ENCODE measurements at places on chromosomes 1 and 21.

GRCh38 chr1:40004857-40005256, 35.7 kb upstream of the CAP1 start:
- no peaks in the 10 kb centered on the region for H3K4me1 ChIP-seq
- no peak overlapping the region for H3K27ac ChIP-seq
- H3K36me3 ChIP-seq, result no peaks in the 10 kb centered on the region
- no peaks in the 10 kb centered on the region for H3K27me3 ChIP-seq
- DNase-seq, result no peak
- no peak overlapping the region for H3K4me3 ChIP-seq

DNA sequence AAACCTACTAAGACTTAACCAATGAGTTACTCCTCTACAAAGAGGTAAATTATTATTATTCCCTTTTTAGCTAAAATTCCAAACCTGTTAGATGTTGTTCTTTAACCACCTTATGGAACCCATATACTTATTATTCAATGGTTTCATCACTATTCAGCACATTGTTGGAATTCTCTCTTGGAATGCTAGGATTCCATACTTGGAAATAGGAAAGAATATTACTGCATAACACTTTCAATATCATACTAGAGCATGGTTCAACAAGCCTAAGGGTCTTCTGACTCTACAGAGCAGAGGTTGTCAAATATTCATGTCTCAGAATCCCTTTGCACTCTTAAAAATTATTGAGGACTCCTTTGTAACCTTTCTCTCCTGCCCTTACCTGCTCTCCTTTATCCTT, 69.4 kb downstream of the DEGS1 start:
- H3K27ac ChIP-seq, result peak overlapping the region; percentile 10
- H3K36me3 ChIP-seq, result peaks cover 34% of the 10 kb centered on the region
- no peaks in the 10 kb centered on the region for H3K27me3 ChIP-seq
- H3K4me3 ChIP-seq, result no peak overlapping the region

DNA sequence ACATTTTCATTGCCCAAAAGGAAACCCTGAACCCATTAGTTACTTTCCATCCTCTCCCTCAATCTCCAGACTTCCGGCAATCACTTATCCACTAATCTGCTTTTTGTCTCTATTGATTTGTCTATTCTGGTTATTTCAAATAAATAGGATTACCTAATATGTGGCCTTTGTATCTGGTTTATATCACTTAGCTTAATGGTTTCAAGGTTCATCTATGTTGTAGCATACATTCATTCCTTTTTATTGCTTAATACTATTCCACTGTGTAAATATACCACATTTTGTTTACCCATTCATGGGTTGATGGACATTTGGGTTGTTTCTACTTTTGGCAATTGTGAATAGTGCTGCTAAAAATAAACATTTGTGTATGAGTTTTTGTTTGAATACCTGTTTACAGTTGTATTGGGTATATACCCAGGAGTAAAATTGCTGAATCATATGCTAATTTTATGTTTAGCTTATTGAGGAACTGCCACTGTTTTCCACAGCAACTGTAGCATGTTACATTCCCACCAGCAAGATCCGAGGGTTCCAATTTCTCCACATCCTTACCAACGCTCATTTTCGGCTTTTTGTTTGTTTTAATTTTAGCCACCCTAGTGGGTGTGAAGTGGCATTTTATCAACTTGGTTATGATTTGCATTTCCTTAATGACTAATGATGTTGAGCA, 2.5 kb upstream of the SLC25A44 start:
- peaks cover 45% of the 10 kb centered on the region for H3K4me1 ChIP-seq
- H3K4me3 ChIP-seq, result no peak overlapping the region
- no peak for DNase-seq
- peak overlapping the region; percentile 46 for H3K27ac ChIP-seq
- no peaks in the 10 kb centered on the region for H3K36me3 ChIP-seq

DNA sequence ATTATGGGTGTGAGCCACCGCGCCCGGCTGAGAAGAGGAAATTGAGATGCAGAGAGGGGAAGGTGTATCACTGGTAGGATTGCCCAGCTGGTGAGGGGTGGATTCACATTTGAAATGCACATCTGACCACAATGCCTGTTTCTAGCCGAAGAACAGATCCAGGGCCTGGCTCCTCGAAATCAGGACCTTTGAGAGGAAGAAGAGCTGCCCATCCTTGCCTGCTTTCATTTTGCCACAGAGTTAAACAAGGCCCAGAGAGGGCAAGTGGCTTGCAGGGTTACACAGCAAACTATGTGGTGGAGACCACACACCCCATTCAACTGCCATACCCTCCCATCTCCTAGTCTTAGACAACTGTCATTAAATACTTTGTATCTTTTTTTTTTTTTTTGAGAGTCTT, 32.9 kb upstream of the TMEM61 start:
- H3K4me3 ChIP-seq, result no peak overlapping the region
- H3K36me3 ChIP-seq, result no peaks in the 10 kb centered on the region
- no peaks in the 10 kb centered on the region for H3K27me3 ChIP-seq
- H3K4me1 ChIP-seq, result peaks cover 7% of the 10 kb centered on the region
- DNase-seq, result no peak

DNA sequence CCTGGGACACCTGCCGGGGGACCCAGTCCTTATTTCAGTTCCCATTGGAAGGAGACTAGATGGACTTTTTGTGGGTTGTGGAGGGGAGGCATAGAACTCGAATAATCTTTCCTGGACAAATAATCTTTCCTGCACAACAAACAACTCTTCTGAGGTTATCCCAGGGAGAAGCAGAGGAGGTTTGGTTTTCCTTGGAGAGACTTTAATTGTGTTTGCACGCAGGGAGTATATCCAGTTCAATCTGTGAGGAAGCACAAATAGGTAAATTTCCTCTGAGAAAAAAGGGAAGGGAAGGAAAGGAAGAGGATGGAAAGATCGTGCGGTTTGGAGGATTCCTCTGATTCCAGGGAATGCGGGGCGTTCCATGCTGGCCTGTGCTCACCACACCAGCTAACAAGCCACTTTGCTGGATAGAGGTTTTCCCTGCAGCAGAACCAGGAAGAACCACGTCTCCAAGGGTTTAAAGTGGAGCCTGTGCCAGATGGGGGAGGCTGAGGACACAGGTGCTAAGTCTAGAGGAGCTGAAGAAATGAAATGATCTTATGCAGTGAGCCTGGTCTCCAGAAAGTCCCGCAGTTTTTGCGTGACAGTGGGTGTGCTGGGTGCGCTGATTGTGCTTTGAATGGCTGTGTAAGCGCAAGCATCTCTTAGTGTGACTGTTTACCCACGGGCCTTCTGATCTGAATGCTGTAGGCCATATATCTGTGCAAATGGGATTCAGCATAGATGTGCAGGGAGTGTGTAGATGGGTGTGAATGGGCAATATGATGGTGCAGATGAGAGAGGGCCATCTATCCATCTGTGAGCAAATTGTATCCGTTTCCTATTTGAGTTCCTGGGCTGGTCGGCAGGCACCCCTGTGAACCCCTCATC, 7.6 kb downstream of the PAX7 start:
- no peak for DNase-seq
- no peaks in the 10 kb centered on the region for H3K36me3 ChIP-seq
- peaks cover 98% of the 10 kb centered on the region for H3K27me3 ChIP-seq
- H3K4me3 ChIP-seq, result no peak overlapping the region

DNA sequence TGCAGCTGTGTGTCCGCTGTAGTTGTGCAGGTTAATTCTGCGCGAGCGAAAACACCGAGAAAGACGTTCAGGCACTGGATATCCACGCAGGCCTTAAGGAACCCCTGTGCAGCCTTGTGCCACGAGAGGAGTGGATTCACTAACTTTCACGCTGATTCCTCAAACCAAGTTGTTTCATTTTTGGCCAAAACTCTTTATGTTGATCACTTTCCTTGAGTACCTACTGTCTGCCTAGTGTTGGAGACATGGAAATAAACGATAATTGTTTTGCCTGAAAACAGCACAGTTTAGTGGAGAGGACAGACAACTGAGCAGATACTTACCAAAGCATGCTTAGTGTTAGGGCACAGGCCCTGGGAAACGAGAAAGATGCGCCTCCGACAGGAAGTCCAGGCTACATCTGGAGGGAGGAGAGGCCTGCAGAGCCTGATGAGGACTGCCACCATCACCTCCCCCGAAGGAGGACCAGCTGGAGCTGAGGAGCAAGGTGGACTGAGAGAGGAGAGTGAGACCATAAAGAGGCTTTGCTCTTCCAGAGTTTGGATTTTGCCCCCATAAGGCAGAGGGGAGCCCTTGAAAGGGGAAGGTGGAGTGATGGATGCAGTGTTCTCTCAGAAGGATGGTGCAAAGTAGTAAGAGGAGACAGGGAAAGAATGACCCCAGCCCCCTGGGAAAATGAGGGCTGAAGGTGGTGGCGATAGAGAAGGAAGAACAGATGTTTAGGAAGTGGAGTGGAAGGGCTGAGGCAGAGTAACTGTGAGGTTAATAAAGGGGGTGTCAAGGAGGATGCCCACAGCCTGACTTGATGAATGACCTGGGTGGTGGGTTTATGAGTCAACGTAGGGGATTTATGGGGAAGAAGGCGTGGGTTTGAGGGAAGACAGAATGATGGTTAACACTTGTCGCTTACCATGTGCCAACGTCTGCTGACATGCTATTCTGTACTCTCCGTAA, 956 bp upstream of the SCAF4 start:
- no peak for DNase-seq
- H3K4me3 ChIP-seq, result peak overlapping the region; percentile 97
- H3K27ac ChIP-seq, result peak overlapping the region; percentile 96
- no peaks in the 10 kb centered on the region for H3K36me3 ChIP-seq
- peaks cover 21% of the 10 kb centered on the region for H3K4me1 ChIP-seq
- H3K27me3 ChIP-seq, result no peaks in the 10 kb centered on the region

DNA sequence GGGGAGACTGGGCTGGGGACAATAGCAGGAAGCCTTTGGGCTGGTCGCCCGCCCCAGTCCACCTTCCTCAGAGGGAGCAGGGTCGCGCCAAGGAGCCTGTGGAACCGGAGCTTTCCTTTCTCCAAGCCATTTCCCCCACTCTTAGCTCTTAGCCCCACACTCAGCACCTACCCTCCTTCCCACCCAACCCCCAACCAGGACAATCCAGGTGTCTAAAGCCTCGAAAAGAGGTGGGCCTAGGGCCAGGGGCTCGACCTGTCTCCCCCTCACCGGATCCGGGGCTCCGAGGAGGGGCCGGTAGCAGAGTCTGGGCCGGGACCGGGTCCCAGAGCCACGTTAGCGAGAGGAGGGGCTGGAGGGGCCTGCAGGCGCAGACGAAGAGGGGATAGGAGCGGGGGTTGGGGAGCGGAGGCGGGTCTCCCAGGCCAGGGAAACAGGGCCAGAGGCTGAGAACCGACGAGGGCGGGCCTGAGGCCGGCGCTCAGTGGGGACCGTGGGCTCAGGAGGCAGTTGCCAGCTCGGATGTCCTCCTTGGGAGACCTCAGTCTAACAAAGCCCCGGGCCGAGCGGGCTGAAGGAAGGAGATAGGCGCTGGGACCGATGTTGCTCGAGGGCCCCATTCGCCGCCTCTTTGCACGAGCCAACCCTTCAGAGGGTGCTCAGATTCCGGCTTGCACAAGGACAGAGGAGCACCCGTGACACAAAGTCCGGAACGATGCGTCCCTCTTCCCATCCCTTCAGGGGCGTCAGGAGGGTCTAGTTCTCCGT, 943 bp downstream of the SEMA6C start:
- peak overlapping the region; percentile 53 for H3K27ac ChIP-seq
- peaks cover 8% of the 10 kb centered on the region for H3K4me1 ChIP-seq
- H3K36me3 ChIP-seq, result no peaks in the 10 kb centered on the region
- H3K27me3 ChIP-seq, result peaks cover 17% of the 10 kb centered on the region
- H3K4me3 ChIP-seq, result peak overlapping the region; percentile 81

DNA sequence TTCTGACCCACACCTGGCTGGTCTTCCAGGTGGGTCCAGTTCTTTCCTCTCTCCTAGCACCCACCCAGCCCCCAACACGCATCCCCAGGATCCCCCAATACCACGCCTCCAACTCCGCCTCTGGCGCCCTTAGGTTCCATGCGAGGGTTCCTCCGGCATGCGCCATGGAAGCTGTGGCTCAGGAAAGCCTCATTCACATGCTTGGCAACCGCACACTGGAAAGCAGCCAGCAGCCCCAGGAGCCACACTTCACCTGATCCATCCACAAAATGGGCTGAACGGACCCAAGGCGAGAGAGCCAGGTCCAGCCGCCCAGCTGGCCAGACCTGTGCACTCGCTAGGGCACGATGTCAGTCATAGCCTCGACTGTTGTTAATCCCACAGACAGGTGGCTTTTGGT, 161.2 kb downstream of the PSMG1 start:
- no peaks in the 10 kb centered on the region for H3K36me3 ChIP-seq
- DNase-seq, result no peak
- peaks cover 20% of the 10 kb centered on the region for H3K4me1 ChIP-seq
- no peak overlapping the region for H3K4me3 ChIP-seq
- H3K27me3 ChIP-seq, result no peaks in the 10 kb centered on the region

GRCh38 chr1:28537457-28538199, 15.3 kb upstream of the TRNAU1AP start:
- H3K27me3 ChIP-seq, result no peaks in the 10 kb centered on the region
- DNase-seq, result no peak
- no peaks in the 10 kb centered on the region for H3K36me3 ChIP-seq
- H3K4me1 ChIP-seq, result no peaks in the 10 kb centered on the region
